ENCODE measurements at places on chromosomes 5 and 9.

DNA sequence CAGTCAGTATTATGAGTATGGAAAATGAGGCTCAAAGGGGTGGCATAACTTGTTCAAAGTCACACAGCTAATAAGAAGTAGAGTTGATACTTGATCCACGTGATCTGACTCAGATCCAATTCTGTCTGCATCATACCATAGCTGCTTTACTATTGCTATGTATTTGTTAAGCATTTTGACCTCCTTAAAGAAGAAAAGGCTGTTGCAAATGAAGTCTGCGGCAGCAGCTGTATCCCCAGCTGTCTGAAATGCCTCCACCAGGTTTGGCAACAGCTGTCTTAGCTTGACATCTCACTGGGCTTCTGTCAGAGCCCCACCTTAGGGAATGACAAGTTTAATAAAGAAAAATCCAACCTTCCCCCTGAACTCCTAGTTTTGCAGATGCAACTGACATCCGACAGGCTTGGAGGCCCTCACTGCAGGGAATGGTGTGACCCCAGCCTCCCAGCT lies 75.6 kb upstream of the SLC44A1 start:
- DNase-seq, result no peak

GRCh38 chr5:30890377-30890776 lies 303.1 kb upstream of the CDH6 start:
- no peak for DNase-seq

- DNase-seq, result no peak
These were observed 153.3 kb upstream of the SPRY4 start for GRCh38 chr5:142478113-142478512.

DNA sequence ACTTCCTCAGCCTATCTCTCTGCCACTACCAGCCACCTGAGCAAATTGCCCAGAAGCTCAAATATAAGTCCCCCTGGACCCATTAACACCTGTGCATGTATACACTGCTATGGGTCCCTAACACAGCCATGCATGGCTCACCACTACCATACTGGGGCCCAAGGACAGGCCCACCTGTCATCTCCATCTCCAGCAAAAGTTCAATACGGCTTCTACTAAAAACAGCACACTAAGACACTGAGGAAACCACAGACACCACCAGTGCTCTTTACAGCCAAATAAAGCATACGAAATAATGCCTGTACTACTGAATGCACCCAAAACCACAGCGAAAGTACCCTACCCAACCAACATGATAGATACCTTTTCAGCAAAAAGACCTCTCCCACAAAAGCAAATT lies 85.6 kb upstream of the GHR start:
- DNase-seq, result no peak

GRCh38 chr5:180380856-180381255 lies 27.7 kb upstream of the GFPT2 start:
- DNase-seq, result no peak

- DNase-seq, result no peak
These were observed 45.3 kb downstream of the LMX1B start for GRCh38 chr9:126658956-126659555.

GRCh38 chr9:136251264-136252115 lies 5.9 kb upstream of the QSOX2 start:
- DNase-seq, result no peak

DNA sequence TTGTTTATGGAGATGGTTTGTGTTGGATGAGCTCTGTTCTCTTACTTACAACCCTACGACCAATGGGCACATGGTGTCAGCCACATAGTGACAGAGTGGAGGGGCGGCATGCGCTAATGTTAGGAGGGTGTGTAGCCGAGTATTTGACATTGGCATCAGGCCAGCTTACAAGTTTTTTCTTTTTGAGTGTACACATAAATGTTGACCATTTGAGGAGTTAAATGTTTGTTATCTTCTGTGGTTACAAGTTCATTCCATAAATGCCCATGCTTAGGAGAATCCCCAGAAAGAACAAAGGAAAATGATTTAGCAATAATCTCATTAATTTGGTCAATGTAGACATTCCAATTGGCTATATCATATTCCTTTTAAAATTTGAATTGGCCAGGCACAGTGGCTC lies 180.1 kb upstream of the ELL2 start:
- no peak for DNase-seq

DNA sequence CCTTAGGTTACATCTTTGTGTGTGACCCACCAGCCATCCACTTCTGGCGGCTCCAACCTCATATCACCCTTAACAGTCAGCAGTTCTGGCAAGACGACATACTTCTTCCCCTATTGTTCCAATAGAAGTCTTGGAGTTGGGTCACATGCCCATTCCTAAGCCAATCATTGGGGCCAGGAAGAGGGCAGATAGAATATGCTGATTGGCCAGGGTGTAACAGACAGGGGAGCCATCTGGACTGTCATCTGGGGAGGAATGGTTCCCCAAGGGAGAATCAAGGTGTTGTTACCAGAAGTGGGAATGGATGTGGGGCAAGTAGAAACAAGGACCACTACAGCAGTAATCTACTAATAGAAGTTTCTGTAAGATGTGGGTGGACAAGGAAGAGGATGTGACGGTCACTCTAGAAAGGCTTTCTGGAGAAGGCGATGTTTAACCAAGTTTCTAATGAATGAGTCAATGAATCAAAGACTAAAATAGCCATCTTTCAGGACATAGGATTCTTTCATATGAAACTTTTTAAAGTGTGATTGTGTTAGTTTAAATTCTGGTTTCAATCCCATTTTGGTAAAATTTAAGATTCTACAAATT lies 200.4 kb downstream of the ARHGAP26 start:
- no peak for DNase-seq

- peak; percentile 32 for DNase-seq
These were observed 42.8 kb downstream of the NEURL1B start for GRCh38 chr5:172683645-172684471.

- DNase-seq, result no peak
These were observed 66.7 kb upstream of the FOXE1 start for GRCh38 chr9:97786341-97786740.

GRCh38 chr5:170623576-170624181 lies 119.9 kb downstream of the KCNIP1 start:
- DNase-seq, result no peak

DNA sequence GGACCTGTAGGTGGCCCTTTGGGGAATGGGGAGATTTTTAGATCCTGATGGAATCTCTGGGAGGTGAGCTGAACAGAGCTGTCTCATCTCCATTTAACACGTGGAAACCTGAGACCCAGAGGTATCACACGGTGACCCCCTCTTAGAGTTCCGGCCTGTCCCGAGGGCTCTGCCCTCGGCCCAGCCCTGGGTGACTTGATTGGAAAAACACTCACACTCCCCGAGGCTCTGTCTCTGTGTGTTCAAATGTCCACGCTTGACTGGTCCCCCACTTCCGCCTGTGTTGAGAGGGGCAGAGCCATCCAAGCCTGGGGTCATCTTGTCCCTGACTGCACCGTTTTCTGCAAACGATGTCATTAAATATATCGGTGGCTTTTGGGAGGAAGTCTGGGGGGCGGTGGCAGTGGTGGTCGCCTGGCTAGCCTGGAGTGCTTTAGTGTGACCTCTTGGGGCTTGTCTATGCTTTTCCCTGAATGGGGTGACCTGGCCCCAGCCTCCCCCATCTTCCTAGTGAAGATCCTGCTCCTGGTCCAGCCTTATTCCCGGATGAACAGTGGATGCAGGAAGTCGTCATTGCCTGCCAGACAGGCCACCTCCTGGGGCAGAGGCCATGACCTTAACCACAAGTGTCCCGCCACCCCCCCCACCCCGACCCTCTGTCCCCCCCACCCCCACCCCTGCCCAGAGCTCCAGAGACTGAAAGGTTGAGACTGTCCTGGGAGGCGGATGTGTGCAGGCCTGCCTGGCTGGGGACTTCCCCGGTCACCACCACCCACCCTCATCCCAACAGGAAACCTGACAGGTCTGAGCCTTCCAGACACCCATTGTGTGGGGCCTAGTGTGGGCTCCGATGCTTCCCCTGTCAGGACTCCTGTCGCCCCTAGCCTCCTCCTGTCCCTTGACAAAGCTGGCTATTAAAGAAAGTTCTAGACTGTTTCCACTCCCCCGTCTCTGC lies 5.3 kb upstream of the DAB2IP start:
- DNase-seq, result no peak

GRCh38 chr5:154196281-154196680 lies 5.7 kb downstream of the GALNT10 start:
- no peak for DNase-seq

- DNase-seq, result no peak
These were observed 900.3 kb upstream of the TYRP1 start for GRCh38 chr9:11792870-11793269.

GRCh38 chr9:86918556-86918955 lies 28.8 kb downstream of the GAS1 start:
- DNase-seq, result no peak

GRCh38 chr5:178399701-178400095 lies 167.1 kb upstream of the PHYKPL start:
- no peak for DNase-seq

DNA sequence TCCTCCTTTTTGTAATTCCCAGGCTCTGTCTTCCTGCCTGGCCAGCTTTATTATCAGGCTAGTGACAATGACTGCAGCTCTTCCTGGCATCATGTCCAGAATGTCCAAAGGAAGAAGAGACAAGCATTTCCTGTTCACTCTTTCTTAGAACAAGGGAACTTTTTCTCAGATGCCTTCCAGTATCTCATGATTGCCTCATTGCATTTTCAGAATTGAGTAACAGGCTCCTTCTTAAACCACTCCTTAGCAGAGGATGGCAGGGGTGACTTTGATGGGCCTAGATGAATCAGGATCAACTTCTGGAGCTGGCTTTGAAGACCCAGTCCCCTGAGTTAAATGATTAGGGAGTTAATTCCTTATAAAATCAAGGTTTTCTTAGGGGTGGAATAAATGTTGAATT lies 92.9 kb upstream of the RASGRF2 start:
- no peak for DNase-seq

GRCh38 chr9:136143215-136144001 lies 24.7 kb upstream of the TMEM250 start:
- no peak for DNase-seq

- DNase-seq, result no peak
These were observed 151.8 kb downstream of the MUSK start for GRCh38 chr9:110820381-110820780.

DNA sequence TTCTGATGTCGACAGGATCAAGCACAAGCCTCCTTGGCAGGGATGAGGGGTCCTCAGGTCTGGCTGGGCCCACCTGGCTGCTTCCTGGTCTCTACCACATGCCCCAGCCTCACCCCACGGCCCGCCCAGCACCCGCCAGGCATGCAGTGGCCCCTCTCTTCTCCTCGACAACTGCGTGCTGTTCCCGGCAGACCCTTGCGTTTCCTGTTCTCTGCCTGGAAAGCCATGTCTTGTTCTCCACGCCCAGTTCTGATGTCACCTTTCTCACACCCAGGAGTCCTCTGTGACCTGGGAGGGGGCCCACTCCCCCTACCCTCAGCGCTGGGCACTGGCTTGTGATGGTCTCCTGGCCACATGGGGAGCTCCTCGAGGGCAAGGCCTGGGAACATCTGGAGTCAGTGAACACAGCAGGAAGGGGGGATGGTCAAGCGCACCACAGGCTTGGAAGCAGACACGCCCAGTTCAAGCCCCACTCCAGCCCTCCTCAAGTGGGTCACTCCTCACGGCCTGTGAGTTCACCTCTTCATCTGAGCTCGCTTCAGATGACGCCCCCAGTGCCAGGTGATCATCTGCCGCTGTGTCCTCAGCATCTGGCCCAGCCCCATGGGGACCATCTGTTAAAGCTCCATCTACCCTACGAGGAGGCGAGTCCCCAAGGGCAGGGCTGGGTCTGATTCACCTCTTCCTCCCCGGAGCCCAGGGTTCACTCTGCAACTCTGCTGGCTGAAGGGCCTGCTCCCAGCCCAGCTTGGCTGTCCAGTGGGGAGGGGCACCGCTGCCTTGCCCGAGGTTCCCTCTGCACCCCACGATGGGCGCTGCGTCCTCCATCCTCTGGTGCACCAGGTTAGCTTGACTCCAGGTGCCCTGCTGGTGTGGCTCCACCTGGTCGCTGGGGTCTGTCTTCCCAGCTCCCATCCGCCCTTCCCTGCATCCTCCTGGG lies 133.2 kb upstream of the PHYKPL start:
- no peak for DNase-seq

- DNase-seq, result no peak
These were observed 55.5 kb upstream of the ZNF354A start for GRCh38 chr5:178785999-178786398.

GRCh38 chr9:89839449-89839848 lies 234.6 kb downstream of the GADD45G start:
- no peak for DNase-seq

- no peak for DNase-seq
These were observed 231.3 kb downstream of the PRR16 start for GRCh38 chr5:120695368-120695880.

GRCh38 chr9:14538526-14538925 lies 154.7 kb downstream of the ZDHHC21 start:
- DNase-seq, result no peak

DNA sequence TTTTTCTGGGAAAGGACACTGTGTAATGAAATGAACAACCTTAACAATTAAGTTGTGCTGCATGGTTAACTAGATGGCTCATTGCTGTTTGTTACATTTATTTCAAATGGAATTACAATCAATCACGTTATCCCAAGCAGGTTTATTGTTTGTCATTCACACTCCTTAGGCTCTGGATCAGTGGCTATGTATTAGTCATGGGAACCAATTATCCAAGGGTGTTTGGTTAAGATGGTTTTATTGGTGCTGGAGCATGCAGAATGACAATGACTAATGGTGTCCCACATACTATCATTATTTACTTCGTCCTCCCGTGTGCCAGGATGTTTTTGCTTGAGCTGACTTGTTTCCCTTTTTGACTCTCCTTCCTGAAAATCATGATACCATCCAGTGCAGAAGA lies 10.6 kb upstream of the TRPC7 start:
- DNase-seq, result no peak

GRCh38 chr5:181100121-181100875 lies 30.7 kb downstream of the OR2V1 start:
- DNase-seq, result no peak

- DNase-seq, result no peak
These were observed 12.4 kb downstream of the BRD3OS start for GRCh38 chr9:134037641-134038040.

DNA sequence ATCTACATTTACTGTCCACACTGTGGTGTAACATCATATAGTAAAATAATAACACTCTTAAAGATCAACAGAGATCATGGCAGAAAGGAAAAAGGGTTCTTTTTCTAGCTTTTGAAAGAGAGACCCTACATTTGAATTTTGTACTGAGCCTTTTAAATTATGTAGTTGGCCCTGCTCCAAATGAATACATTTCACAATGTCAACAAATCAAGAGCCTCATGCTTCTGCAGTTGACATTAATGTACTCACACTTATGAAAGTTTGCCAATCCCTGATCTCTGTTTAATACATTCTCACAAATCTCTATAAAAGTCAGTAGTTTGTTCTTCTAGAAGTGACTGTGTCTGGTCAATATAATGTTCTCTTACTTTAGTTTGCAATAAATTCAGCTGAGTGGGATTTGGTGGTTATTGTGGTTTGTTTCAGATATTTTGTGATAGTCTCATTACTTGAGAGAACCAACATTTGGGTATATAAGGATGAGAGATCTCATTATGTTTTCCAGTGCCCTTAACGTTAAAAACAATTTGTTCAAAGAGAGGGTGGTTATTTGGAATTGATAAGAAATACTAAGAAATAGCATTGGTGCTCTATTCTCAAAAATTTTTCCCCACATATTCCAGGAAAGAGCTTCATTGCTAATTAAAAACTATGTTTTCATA lies 277.8 kb upstream of the FTMT start:
- no peak for DNase-seq
